ENCODE measurements at places on chromosomes 2 and 18. TPM values are rescaled to one million over a fixed set of nuclear protein-coding genes. Genes with fewer than 3 reads are reported as not detected.

Gene HOXD10
- 6.7 TPM for total RNA-seq

Gene GAL3ST2
- total RNA-seq = 0.15 TPM

Gene BCS1L
- 43.6 TPM for total RNA-seq

Gene SCTR
- 0.15 TPM for total RNA-seq

Gene ALLC
- total RNA-seq = 0.11 TPM

Gene MPPE1
- total RNA-seq = 16.1 TPM

Gene C18orf54
- total RNA-seq = 2.1 TPM
